Left cardiac atrium (tissue), 4 donors: ENCODE measurements at places on chromosomes 5 and 9. TPM values are rescaled to one million over a fixed set of nuclear protein-coding genes. Genes with fewer than 3 reads are reported as not detected.

DNA sequence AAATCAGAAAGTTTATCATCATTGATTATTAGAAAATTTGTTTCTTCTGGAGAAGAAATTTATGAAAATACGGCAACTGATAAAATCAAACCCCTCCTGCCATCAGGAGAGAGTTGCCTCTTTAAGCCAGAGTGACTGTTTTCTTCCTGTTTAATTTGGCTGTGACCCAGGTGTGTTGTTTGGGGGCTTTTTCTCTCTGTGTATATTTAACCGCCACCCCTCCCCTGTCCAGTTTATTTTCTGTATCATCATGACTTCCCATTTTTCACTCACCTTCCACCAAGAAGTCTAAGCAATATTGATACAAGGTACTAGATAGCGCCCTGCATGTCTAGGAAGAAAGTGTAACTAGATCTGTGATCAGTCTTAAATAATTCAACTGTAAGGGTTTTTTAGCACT is 50.1 kb downstream of the FAM78A start:
- DNase-seq = no peak

- no peak for DNase-seq
Measured at GRCh38 chr9:6959270-6960000, 201.7 kb downstream of the KDM4C start.

DNA sequence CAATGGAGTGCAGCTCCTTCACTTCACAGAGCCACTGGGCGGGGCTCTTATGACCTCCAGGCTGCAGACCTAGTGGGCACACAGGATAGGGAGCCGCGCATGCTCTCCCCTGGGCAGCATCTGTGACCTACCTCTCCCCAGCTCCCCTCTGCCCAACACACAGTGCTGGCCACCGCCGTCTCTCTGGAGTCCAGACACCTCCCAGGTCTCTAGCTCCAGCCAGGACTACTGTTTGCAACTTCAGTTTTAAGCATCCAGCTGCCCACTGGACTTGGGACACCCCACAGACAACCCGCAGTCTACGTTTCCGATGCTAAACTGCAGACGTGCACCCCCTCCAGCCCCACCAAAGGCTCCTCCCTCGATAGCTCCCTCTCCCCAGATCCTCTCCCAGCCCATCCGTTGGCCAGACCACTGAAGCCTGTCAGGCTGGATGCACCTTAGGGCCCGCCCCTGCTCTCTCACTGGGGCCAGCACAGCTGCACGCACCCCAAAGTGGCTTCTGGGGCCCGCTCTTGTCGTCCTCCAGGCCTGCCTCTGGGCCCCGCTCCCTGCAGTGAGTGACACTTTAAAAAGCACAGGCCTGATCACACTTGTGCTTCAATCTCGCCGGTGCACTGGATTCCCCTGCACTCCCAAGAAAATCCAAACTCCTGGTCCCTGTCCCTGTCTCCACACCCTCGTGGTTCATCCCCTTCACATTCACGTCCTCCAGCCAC is 11.3 kb downstream of the FLT4 start:
- DNase-seq = peak; percentile 10

The TMEM252 gene
- total RNA-seq = 0.18 TPM

- peak; percentile 71 for DNase-seq
Measured at GRCh38 chr5:17305964-17306725, 88.7 kb downstream of the BASP1 start.

The GPR150 gene
- 0.10 TPM for total RNA-seq

GRCh38 chr5:172167895-172168294 is 20.1 kb downstream of the STK10 start:
- DNase-seq = no peak

GRCh38 chr5:178318893-178319292 is 86.3 kb upstream of the PHYKPL start:
- no peak for DNase-seq

DNA sequence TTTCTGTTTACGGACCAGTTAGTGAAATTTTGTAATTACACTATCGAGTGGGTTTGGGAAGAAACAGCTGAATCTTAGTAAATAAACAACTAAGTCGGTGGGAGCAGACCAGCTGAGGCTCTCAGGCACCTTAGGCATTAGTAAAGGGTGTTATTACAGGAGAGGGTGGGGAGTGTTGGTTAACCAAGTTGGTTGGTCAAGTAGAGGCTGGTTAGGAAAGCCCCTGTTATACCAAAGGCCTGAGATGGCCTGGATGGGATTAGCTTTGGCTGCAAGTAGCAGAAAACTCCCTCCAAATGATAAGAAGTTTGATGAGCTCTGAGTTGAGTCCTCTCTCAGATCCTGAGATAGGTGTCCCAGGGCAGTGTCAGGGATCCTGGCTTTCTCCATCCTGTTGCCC is 81.3 kb downstream of the PPARGC1B start:
- DNase-seq = no peak

- no peak for DNase-seq
Measured at GRCh38 chr5:111236995-111237394, 12.8 kb downstream of the CAMK4 start.

GRCh38 chr5:157770665-157771064 is 27.2 kb downstream of the LSM11 start:
- DNase-seq = no peak

- DNase-seq = no peak
Measured at GRCh38 chr9:115005322-115005721, 74.9 kb upstream of the TNFSF8 start.

DNA sequence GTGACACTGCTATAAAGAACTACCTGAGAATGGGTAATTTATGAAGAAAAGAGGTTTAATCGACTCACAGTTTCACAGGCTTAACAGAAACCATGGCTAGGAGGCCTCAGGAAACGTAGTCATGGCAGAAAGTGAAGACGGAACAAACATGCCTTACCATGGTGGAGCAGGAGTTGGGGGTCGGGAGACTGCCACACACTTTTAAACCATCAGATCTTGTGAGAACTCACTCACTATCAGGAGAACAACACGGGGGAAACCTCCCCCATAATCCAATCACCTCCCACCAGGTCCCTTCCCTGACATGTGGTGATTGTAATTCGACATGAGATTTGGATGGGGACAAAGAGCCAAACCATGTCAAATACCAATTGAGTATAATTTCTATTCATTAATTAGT is 2392.6 kb upstream of the C9orf72 start:
- no peak for DNase-seq

The CD14 gene
- total RNA-seq = 107 TPM

The FOXD4 gene
- total RNA-seq = not detected

GRCh38 chr5:33143405-33144123 is 297.2 kb upstream of the TARS1 start:
- DNase-seq = no peak

DNA sequence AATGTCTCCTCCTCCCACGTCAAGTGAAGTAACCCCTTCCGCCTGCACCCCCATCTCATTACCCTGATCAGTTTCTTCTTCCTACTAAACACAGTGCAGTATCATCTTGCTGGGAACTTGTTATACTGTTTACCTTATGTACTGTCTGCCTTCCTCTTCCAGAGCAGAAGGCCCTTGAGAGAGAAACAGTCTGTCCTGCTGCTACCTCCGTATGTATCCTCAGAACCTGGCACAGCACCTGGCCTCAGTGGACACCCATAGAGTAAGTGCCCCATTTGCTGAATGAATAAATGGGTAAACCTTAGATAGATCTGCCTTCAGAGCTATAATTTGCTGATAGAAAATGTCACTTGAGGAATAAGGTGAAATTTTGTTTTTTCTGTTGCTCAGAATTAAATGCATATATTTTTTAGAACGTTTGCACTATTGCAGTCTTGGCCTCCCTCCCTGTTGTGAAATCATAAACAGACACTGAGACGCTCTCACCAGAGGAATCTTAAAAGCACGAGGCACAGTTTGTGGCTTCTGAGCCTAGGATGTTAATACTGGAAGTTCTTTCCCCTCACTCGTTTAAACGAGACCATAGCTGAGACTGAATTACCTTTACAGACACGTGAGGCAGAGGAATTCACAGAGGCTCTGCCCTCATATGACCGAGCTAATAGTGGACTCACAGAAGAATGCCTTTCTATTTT is 223.1 kb upstream of the DAP start:
- DNase-seq = no peak

GRCh38 chr5:145378226-145378625 is 456.9 kb downstream of the PRELID2 start:
- no peak for DNase-seq

The ARHGEF39 gene
- 0.84 TPM for total RNA-seq

- DNase-seq = no peak
Measured at GRCh38 chr5:81288021-81288433, 13.4 kb upstream of the ZCCHC9 start.

The PCDHGC5 gene
- total RNA-seq = 1.7 TPM

GRCh38 chr5:179839328-179840256 is 18.9 kb downstream of the SQSTM1 start:
- DNase-seq = no peak

- DNase-seq = no peak
Measured at GRCh38 chr5:153630546-153630945, 140.1 kb downstream of the GRIA1 start.

- no peak for DNase-seq
Measured at GRCh38 chr5:176501333-176501732, 35.9 kb downstream of the RNF44 start.

DNA sequence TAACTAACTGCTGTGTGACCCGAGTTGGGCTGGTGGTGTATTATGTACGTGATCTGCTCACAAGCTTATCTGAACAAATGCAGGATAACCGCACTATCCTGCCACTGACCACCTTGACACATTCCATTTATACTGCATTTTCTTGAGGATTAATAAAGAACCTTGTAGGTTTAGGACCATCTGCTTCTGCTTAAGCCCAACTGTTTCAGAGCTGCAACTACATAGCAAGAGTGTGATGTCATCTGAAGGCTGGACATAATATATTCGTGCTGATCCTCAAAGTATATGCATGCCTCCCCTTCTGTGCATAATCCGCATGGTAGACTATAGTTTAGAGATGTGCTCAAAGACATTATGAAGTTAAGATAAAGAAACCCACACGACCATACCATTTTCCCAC is 435.9 kb downstream of the BNC2 start:
- DNase-seq = no peak

- no peak for DNase-seq
Measured at GRCh38 chr9:87950765-87951488, 23.4 kb downstream of the CDK20 start.

GRCh38 chr5:132086277-132086794 is 12.7 kb downstream of the CSF2 start:
- DNase-seq = peak; percentile 88

GRCh38 chr5:5421149-5421960 is 1.1 kb upstream of the ICE1 start:
- DNase-seq = no peak

DNA sequence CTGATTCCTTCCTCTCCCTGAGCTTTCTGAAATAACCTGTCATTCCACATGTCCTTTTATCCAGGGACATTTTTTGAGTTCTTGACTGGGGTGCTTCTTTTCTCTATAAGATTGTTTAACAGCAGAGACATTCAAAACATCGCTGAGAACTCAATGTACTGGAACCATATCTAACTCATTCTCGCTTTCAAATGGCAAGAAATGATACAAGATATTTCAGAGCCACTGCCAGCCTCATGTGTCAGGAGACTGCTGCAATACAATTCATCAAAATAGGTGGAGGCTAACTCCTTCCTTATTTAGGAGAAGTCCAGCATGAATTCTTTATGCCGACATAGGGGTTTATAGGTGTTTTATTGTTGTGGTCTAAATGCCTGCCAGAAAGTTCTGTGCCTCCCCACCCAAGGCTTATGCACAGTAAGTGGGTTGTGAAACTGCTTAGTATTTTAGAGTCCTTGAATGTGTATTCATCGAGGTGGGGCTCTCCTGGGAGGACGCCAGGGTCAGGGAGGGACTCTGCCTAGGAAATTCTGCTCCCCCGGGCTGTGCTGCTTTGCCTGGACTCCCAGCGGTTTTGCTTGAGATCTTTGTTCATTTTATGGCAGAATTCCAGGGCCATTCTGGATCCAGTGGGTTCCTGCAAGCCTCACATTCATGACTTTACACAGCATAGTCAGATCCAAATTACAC is 53.9 kb downstream of the ZNF474 start:
- peak; percentile 86 for DNase-seq

DNA sequence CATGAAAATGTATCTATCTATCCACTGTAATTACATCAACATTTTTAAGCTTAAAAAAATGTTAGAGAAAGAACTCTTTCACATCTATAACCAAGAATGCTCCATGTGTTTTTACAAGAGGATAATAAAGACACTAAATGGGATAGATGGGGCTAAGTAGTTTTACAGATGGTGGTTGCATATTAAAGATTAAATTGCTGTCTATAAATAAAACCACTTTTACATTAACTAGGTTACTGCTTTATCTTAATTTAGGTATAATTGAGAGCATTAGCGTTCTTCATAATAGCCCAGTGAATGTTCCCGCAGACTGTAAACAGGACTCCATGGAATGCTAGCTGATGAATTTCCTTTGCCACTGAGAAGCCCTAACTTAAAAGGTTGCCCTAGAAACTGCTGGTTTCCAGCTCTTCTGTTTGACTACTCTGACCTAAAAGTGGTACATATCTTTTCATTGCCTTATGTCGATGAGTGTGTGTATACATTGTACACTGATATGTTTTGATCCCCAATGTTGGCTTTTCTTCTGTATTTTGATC is 117.9 kb downstream of the SGCD start:
- DNase-seq = no peak

DNA sequence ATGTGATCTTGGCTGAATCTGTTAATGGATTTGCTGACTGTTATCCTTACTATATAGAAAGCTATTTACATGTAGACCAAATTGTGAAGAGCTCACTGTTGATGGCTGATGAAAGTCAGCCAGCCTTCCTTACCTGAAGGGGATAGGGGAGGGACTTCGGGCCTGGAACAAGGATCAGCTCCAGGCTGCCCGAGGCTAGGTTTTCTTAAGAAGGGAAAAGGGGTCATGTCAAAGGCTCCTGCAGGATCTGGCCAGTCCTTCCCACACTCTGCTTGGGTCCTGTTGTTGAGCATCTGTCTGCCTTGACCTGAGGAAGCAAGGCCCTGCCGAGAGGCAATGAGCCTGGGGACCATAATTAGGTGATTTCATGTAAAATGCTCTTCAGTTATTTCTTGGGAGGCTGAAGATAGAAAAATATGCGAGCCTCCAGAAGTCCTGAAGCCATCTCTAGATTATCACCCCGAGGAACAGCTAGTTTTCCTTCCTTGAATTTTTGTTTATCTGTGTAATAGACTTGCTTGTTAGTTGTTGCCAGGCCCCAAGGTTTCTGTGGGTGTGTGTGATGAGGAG is 261.4 kb downstream of the PDZD2 start:
- DNase-seq = no peak

GRCh38 chr5:8391911-8392310 is 523.0 kb downstream of the MTRR start:
- DNase-seq = no peak

DNA sequence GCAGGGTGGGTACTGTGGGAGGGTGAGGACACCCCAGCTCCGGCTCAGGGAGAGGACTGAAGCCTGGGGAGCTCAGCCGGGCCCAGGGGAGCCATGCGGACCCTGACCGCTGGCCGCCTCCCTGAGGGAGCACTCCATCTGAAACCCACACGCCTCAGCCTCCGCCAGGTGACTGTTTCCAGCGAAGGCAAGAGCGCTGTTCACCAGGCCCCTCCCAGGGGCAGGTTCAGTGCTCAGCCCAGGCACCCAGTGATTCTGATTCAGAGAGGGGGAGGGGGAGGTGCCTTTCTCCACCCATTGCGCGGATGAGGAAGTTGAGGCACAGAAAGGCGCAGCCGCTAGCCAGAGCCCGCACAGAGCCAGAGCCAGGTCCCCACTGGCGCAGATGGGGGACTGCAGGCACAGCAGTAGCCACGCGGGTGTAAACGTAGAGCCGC is 27.0 kb downstream of the ADGRD2 start:
- no peak for DNase-seq

- DNase-seq = no peak
Measured at GRCh38 chr9:78507037-78507436, 210.1 kb downstream of the PSAT1 start.

The MARCOL gene
- total RNA-seq = not detected

GRCh38 chr9:136386018-136386417 is 12.5 kb upstream of the CARD9 start:
- DNase-seq = no peak
